ENCODE measurements at places on chromosomes 3 and 15. TPM values are rescaled to one million over a fixed set of nuclear protein-coding genes. Genes with fewer than 3 reads are reported as not detected.

- peak overlapping the region; percentile 65 for H3K27ac ChIP-seq
- no peak overlapping the region for H3K4me3 ChIP-seq
- no peaks in the 10 kb centered on the region for H3K27me3 ChIP-seq
- DNase-seq = no peak
- H3K36me3 ChIP-seq = no peaks in the 10 kb centered on the region
Observed at GRCh38 chr3:40088527-40089170, 220.9 kb upstream of the EIF1B start.

GRCh38 chr15:45868109-45868691 lies 233.4 kb downstream of the SQOR start:
- no peaks in the 10 kb centered on the region for H3K36me3 ChIP-seq
- no peak overlapping the region for H3K4me3 ChIP-seq
- H3K4me1 ChIP-seq = peaks cover 14% of the 10 kb centered on the region
- H3K27ac ChIP-seq = no peak overlapping the region
- DNase-seq = no peak
- H3K27me3 ChIP-seq = no peaks in the 10 kb centered on the region

DNA sequence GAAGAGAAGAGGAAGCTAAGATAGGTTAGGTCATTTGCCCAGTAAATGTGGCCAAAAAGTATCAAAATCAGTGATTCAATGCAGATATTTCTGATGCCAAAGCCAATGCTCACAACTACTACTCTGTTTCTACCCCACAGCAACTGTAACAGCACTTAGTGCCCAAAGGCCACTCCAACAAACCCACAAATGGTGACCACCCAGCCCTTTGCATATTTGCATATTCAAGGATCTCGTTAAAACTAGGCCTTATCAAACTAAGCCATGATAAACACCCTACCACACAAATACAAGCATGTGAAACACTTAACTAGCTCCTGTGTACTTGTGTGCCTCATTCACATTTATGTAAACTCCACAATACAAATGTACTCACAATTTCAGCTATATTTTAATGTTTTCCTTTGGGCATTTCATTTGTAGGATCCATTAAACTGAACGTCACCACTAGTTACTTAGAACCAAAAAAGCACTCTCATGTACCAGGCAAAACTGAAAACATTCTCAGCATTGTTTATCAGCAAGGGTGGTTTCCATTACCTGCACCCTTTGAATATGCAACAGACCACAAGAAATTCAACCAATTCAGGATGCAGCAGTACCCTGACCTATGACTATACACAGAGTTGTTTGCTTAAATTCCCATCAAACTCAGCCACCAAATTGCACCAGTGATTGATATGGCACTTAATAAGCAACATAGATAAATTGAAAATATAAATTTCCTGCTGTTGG lies 111.2 kb upstream of the STT3B start:
- no peak overlapping the region for H3K27ac ChIP-seq
- no peaks in the 10 kb centered on the region for H3K27me3 ChIP-seq
- no peak overlapping the region for H3K4me3 ChIP-seq
- no peaks in the 10 kb centered on the region for H3K36me3 ChIP-seq

GRCh38 chr3:128454310-128454618 lies 12.4 kb downstream of the DNAJB8 start:
- no peaks in the 10 kb centered on the region for H3K27me3 ChIP-seq
- no peak overlapping the region for H3K27ac ChIP-seq
- H3K36me3 ChIP-seq = no peaks in the 10 kb centered on the region

DNA sequence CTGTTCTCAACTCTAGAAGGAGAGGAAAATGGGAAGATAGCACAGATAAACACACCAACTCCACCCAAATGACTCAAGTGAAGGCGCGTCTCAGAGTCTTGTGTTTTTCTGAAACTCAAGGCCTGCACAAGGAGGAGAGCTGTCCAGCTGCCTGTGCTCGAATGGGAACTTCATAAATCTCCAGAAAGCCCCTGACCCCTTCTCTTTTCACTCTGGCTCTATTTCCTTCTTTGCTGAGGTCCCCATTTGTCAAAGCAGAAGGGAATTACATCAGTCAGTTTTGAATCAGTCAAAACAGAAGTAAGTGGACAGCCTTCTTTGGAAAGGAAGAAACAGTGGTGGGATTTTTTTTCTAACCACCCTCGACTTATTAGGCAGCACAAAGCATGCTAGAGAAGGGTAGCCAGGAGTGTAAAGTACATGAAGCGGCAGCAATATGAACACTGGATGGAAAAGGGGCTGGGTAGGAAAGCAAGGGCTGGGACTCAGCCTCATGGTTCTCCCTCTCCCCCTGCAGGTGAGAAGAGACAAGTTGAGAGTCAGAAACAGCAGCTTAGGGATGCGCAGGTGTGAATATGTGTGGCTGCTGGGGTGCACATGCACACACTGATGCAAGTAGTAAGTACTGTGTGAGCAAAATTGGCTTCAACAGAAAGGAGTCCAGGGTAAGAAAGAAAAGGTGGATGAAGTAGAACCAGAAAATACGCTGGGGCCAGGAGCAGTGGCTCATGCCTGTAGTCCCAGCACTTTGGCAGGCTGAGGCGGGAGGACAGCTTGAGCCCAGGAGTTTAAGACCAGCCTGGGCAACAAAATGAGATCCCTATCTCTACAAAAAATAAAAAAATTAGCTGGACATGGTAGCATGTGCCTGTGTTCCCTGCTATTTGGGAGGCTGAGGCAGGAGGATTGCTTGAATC lies 36.6 kb upstream of the MAGEF1 start:
- no peaks in the 10 kb centered on the region for H3K27me3 ChIP-seq
- no peak overlapping the region for H3K27ac ChIP-seq
- no peaks in the 10 kb centered on the region for H3K36me3 ChIP-seq

- no peak overlapping the region for H3K4me3 ChIP-seq
- no peaks in the 10 kb centered on the region for H3K4me1 ChIP-seq
- no peaks in the 10 kb centered on the region for H3K27me3 ChIP-seq
- no peak for DNase-seq
- no peaks in the 10 kb centered on the region for H3K36me3 ChIP-seq
Observed at GRCh38 chr15:76177491-76178040, 117.8 kb downstream of the TMEM266 start.

DNA sequence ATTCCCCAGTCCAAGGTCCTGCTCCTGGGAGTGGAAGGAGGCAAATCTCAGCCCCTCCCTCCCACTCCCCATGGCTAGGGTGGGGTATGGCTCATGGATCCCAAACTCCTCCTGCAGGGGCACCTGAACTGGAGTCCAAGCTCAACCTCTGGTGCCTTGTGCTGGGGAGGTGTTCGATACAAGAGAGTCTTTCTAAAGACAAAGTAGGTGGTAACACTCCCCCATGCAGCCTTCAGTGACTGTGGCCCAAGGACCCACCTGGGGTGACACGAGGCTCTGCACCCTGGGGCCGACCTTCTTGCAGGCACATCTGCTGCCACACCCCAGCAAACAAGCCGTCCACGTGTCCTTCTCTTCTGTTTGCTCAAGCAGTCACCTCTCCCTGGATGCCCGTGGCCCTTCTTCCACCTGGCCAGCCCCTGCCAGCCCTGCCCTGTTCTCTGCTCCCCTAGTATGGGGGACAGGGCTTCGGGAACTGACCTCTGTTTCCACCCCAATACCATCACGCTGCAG lies 36.7 kb upstream of the SLC6A11 start:
- no peaks in the 10 kb centered on the region for H3K36me3 ChIP-seq
- H3K27me3 ChIP-seq = no peaks in the 10 kb centered on the region
- no peak overlapping the region for H3K27ac ChIP-seq
- H3K4me1 ChIP-seq = no peaks in the 10 kb centered on the region
- no peak for DNase-seq
- H3K4me3 ChIP-seq = no peak overlapping the region

- no peak overlapping the region for H3K27ac ChIP-seq
- H3K36me3 ChIP-seq = no peaks in the 10 kb centered on the region
- no peak for DNase-seq
- no peaks in the 10 kb centered on the region for H3K27me3 ChIP-seq
- no peak overlapping the region for H3K4me3 ChIP-seq
Observed at GRCh38 chr15:46778876-46779275, 938.4 kb upstream of the SEMA6D start.

- no peaks in the 10 kb centered on the region for H3K27me3 ChIP-seq
- H3K27ac ChIP-seq = no peak overlapping the region
- no peak for DNase-seq
- no peak overlapping the region for H3K4me3 ChIP-seq
- no peaks in the 10 kb centered on the region for H3K36me3 ChIP-seq
Observed at GRCh38 chr3:56952846-56953245, 107.6 kb upstream of the SPATA12 start.

DNA sequence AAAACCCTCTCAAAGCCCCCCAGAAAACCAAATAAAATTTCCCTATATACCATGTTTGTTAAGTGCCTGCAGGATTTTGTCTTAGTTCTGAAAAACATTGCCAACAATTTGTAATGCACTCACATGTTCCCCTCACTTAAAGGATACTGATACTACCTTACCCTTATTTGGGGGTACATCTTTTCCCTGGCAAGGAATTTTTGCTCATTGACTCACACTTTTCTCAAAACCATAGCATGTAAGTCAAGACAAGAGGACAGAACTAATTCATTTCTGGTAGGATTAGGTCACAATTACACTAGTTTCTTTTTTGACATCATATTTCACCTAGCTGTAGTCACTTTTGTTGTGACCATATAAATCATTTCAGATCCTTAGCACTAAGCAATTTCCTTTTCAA lies 222.2 kb downstream of the THRB start:
- H3K4me1 ChIP-seq = no peaks in the 10 kb centered on the region
- H3K27me3 ChIP-seq = no peaks in the 10 kb centered on the region
- no peak overlapping the region for H3K27ac ChIP-seq
- no peak for DNase-seq
- no peak overlapping the region for H3K4me3 ChIP-seq
- H3K36me3 ChIP-seq = no peaks in the 10 kb centered on the region

- H3K4me3 ChIP-seq = peak overlapping the region; percentile 50
- peaks cover 4% of the 10 kb centered on the region for H3K27me3 ChIP-seq
- peaks cover 9% of the 10 kb centered on the region for H3K4me1 ChIP-seq
- no peak for DNase-seq
Observed at GRCh38 chr3:184262764-184263179, 1.4 kb upstream of the CAMK2N2 start.

DNA sequence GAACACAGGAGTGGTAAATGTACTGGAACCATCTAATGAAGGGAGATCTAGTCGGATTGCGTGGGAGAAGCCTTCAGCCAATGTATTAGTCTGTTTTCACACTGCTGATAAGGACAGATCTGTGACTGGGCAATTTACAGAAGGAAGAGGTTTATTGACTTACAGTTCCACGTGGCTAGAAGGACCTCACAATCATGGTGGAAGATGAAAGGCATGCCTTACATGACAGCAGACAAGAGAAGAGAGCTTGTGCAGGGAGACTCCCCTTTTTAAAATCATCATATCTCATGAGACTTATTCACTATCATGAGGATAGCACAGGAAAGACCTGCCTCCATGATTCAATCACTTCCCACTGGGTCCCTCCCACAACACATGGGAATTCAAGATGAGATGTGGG lies 17.0 kb downstream of the HRG start:
- DNase-seq = no peak
- no peak overlapping the region for H3K4me3 ChIP-seq
- H3K27ac ChIP-seq = peak overlapping the region; percentile 31
- H3K36me3 ChIP-seq = no peaks in the 10 kb centered on the region
- peaks cover 17% of the 10 kb centered on the region for H3K4me1 ChIP-seq

- no peak for DNase-seq
- no peak within 1 kb of the TSS for H3K4me3 ChIP-seq
- peaks cover 33% of the 10 kb centered on the region for H3K4me1 ChIP-seq
- H3K27ac ChIP-seq = peak within 1 kb of the TSS; percentile 74
Observed at GRCh38 chr15:83284559-83285283, at the start of gene BNC1. BNC1 (minus strand) TSS chr15:83284664; CDS start chr15:83284628, 36 bp downstream.

DNA sequence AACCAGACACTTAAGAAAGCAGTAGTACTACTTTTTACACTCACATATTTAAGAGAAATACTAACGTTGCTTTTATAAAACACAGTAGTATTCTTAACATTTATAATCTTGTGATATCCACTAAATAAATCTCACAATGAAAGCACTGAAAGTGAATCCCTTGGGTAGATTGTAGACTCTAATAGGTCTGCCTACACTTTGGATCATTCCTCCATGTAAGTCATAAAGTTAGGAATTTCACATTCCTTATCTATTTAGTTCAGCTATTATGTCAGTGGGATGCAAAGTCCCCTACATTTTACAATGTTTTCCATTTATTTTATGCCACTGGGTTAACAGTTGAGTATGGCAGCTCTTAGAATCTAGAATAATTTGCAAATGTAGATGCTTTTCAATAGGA lies 330.7 kb downstream of the LSAMP start:
- peak overlapping the region; percentile 45 for H3K27ac ChIP-seq
- no peak overlapping the region for H3K4me3 ChIP-seq
- no peaks in the 10 kb centered on the region for H3K36me3 ChIP-seq
- H3K27me3 ChIP-seq = no peaks in the 10 kb centered on the region
- peaks cover 20% of the 10 kb centered on the region for H3K4me1 ChIP-seq
- DNase-seq = no peak

DNA sequence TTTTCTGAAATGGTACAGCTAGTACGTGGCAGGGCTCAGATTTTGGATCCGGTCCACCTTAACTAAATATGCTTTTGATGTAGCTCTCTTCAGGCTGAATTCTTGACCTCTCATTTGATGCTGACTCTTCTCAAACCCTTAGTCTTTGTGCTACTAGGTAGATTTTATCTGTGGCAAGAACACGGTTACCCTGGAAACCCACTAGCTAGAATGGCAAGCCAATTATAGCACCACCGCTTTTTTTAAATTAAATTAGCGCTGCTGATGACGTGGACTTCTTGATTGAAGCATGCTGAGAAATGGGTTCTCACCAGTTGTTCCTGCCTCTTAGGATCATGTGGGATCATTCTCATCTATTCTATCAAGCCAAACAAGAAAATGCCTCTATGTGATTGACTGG lies 421.5 kb downstream of the LPP start:
- H3K27ac ChIP-seq = no peak overlapping the region
- DNase-seq = no peak
- no peaks in the 10 kb centered on the region for H3K36me3 ChIP-seq

ISL2 gene
- 11.0 TPM for total RNA-seq

EEF1AKMT4 gene
- 12.1 TPM for total RNA-seq

EFCC1 gene
- 0.28 TPM for total RNA-seq

IQSEC1 gene
- 40.0 TPM for total RNA-seq

NOX5 gene
- total RNA-seq = not detected

IL12A gene
- 0.60 TPM for total RNA-seq

GPR149 gene
- not detected for total RNA-seq

TPRG1 gene
- 1.5 TPM for total RNA-seq

MESP2 gene
- 0.70 TPM for total RNA-seq

RPUSD3 gene
- total RNA-seq = 54.8 TPM

CCR1 gene
- 2.9 TPM for total RNA-seq

Data from Caco-2 (cell line).